ENCODE measurements at places on chromosomes 16 and 17. TPM values are rescaled to one million over a fixed set of nuclear protein-coding genes. Genes with fewer than 3 reads are reported as not detected.

Gene HSPB9
- total RNA-seq, result 0.20 TPM

DNA sequence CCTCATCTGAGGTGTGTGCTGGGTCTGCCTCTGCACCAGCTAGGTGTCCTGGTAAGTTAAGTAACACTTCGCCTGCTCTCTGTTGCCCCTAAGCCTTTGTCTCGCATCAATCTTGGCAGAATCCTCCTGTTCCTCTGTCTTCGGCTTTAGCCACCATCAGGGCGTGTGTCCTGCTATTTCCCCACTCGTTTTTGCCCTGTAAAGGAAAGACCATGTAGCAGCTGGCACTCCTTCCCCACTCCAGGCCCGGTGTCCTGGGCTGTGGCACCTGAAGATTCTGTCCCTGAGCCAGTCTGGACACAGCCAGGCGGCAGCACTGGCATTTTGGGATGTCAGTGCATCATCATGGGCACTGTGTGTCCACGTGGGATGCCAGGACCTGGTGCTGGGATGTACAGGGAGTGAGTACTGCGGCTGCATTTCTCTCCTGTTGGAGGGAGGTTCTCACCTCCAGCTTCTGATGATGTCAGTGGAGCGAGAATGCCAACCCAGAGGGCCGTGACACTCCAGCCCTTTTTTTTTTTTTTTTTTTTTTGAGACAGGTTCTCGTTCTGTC lies 26.2 kb upstream of the FOXK2 start:
- DNase-seq, result no peak

DNA sequence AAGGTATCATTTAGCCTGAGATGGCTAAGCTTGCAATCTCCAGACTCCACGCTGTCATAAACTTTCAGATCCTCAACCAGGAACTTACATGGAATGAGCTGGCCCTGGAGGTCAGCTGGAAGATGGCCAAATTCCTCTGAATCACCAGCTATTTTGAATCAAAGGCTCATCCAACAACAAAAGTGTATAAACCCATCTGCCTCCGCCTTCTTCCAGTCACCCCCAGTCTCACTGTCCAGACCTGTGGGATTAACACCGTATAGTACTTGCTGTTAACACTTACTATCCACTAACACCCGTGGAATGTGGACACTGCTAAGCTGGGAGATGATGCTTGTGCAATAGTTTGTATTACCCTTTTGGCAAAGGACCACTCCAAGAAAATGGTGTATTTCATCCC lies 1.9 kb upstream of the LCMT1 start:
- DNase-seq, result peak; percentile 46

DNA sequence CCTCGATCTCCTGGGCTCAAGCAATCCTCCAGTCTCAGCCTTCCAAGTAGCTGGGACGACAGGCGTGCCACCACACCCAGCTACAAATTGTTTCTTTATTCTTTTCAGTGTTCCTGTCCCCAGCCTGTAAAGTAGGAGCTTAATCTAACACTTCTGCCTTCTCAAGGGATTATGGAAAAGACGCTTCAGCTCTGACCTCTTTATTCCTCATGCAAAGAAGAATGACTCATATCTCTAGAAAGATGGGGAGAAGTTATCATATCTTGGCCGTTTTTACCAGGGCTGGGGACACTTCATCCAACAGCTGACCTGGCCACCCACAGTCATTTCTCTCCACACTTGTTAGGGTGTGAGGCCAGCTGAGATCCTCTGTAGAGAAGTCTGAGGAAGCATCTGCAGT lies 172.6 kb downstream of the HAPSTR1 start:
- DNase-seq, result no peak

- DNase-seq, result no peak
Observed at GRCh38 chr16:12742741-12743140, 60.9 kb downstream of the CPPED1 start.
